Suppressor macrophage (primary cell): ENCODE measurements at places on chromosomes 7 and 10.
A peak's percentile ranks its signal among the peaks of the same experiment; 100 is the strongest.

GRCh38 chr10:113020838-113021237 is 70.8 kb downstream of the TCF7L2 start:
- DNase-seq = peak; percentile 16

DNA sequence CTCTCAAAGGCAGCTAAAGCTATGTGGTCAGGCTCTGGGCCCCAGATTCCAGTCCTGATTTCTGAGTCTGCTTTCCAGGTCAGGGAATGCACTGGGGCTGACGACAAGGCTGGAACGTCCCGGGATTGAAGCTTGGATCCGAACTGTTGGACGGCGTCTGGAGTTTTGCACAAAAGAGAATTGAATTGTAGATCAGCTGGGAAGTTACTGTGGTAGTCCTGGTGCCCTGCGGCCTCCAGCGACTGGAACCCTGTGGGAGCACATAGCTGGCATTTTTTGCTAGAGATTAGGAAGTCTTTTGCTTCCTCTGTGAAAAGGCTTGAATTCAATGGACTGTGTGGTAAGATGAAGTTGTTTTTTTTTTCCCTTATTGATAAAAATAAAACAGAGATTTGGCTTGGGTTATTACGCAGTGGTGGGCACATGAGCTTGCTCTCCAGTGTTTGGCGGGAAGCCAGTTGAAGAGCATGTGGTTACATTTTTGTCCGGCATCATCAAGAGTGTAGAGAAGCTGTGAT is at the start of gene HK1:
TSS of gene HK1 (plus strand) at position 51 of the 518 bp plus-strand sequence.
- peak; percentile 49 for DNase-seq

- no peak for DNase-seq
Measured at GRCh38 chr7:6556196-6556595, 4.9 kb upstream of the GRID2IP start.

DNA sequence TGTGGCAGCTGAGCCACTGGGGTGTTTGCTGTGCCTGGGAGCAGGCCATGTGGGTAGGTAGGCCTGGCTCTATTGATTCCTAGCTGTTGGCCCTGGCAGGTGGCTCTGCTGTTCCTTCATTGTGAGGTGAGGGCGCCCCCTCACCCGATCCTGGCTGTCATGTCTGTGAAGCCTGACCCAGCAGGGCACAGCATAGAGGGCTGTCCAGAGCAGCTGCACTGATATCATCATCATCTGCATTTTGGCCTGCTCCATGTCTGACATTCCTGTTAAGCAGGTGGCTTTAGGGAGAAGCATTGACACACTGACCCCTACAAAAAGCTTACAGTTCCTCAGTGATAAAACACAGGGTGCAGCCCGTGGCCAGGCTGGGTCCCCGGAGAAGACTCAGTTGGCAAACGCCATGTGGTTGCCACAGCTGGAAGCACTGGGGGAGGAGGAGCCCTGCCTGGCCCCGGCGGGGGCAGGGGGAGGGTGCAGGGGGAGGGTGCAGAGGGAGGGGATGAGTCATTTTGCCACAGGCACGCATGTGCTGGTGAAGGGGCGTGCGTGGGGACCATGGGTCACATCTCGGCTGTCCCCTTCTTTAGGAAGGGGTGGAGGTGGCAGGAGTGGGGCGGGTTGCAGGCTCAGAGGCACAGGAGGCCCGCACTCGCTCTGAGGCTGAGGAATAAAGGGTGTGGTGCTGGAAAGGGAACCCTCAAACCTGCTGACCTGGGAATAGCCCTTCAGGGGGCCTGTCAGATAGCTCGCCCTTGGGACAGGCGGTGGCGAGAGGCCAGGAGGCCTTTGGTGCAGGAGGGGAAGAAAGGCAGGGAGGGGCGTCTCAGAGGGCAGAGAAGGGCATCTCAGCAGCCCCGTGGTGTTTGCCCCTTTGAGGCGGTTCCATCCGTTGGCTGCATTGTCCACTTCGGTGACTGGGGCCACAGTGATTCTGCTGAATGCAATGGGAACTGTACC is 31.6 kb downstream of the IKZF1 start:
- DNase-seq = peak; percentile 75

- DNase-seq = peak; percentile 26
Measured at GRCh38 chr10:91909117-91909677, at the start of gene FGFBP3. Gene FGFBP3, minus strand, starts transcription at chr10:91909486. Its CDS starts 517 bp downstream, at chr10:91908969.

DNA sequence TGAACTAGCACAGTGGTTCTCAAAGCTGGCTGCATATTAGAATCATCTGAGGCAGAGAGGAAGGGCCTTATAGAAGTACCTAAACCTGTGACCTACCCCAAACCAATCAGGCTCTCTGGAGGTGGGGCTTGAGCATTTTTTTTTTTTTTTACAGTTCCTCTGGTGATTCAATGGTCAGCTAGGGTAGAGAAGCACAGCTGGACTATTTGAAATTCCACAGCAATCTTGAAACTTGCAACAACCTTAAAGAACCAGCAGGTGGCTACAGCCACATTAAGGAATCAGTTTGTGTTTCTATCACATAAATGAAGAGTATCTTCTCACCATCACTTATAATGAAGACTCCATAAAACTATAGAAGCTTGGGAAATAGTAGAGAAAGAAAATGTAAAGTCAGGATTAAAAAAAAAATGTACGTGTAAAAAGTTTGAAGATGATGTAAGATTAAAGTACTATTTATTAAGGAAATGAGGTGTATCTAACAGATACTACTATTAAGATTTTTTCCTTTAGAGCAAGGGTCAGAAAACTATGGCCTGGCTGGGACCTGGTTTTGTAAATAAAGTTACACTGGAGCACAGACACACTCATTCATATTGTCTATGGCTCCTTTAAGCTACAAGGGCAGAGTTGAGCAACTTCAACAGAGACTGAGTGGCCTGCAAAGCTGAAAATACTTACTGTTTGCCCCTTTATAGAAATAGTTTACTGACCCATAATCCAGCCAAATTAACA is 3.8 kb downstream of the RTKN2 start:
- DNase-seq = peak; percentile 75

GRCh38 chr7:139838876-139839275 is 9.8 kb downstream of the TBXAS1 start:
- no peak for DNase-seq

- no peak for DNase-seq
Measured at GRCh38 chr10:62171791-62172190, 96.9 kb downstream of the RTKN2 start.

DNA sequence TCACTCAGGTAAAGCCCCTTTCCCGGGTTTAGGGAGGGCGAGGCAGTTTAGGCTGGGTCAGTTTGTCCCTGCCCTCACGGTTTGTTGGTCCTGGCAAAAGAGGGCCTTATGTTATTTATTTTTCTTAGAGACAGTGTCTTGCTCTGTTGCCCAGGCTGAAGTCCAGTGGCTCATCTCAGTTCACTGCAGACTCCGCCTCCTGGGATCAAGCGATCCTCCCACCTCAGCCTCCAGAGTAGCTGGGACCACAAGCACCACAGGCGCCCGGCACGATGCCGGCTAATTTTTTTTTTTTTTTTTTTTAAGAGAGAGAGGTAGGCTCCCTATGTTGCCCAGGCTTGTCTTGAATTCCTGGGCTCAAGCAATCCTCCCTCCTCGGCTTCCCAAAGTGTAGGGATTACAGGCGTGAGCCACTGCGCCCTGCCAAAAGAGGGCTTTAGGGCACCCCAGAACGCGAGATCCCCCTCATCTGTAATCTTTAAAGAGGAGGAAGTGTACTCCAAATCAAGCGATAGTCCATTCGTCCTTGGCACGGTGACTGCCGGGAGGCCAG is 626 bp upstream of the BMS1 start:
- peak; percentile 28 for DNase-seq

DNA sequence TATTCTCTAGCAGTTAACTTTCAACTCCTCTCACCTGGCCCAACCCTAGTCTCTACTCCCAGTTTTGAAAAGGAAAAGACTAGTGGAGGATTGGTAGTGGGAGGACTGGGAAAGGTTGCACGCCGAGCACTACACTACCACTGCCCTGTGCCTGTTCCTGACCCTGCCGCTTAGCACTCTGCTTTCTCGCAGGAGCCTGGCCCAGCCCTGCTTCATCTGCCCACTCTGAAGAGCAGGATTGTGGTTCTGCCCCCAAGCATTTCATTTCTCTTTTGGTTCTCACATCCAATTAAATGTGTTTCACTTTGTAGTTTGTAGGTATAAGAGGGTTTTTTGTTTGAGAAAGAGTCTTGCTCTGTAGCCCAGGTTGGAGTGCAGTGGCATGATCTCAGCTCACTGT is 31.5 kb upstream of the RBM20 start:
- no peak for DNase-seq

GRCh38 chr10:56593120-56593519 is 232.1 kb upstream of the ZWINT start:
- no peak for DNase-seq

DNA sequence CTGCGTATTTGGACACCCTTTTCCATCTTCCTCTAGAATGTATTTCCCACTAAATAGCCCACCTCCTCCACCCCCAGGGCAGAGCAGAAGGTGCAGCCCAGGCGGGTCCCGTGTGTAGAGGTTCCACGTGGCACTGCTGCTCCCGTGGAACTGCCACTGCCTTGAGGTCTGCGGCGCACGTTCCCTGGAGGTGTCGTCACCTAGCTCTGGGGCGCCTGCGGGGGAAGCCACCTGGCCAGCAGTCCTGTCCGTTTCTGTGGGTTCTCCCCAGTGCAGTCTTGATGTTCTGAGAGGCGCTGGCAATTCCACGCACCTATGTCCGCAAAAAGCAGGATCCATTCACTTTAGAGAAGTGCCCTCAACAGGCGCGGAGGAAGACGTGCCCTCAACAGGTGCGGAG is 21.9 kb downstream of the BNIP3 start:
- no peak for DNase-seq

DNA sequence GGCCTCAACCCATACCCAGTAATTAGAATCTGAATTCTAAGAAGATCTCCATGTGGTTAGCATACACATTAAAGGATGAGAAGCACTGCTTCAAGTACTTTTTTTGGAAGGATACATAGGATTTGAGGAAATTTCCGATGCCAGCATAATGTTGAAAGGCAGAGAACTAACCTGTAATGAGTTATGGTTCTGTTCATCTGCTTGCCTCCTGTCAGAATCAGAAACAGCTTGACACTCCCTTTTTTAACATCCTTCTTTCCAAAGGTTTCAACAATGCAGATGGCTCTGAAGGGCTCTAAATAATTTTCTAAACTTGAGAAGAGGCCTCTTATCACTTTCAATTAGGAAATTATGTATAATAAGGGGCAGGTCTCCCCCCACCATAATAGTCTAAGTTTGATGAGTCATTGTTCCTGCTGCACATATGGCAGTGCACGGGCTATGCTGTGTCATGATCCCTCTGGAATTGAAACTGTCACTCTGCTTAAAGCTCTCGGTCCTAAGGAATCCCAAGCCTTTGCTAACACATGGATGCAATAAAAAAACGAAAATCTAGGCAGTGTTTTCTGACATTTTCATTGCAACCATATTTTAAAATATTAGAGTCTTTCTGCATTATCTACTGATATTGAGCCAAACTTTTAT is 291.2 kb upstream of the FZD1 start:
- no peak for DNase-seq

DNA sequence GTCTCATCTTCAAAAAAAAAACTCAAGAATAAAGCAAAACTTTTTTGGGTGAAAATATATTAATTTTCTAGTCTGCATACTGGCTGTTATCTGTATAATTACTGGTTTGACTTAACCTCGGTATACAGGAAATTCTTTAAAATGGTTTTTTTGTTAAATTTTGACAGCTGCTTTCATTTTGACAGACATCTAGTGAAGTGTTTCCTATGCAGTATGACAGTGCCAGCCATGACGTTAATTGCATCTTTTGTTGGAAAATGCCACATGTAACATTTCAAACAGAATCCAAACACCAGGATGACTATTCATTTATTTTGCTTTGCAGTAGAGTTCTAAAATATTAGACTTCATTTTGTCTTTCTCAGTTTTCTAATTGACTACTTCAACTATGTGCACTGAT is 460.4 kb downstream of the NXPH1 start:
- DNase-seq = no peak

DNA sequence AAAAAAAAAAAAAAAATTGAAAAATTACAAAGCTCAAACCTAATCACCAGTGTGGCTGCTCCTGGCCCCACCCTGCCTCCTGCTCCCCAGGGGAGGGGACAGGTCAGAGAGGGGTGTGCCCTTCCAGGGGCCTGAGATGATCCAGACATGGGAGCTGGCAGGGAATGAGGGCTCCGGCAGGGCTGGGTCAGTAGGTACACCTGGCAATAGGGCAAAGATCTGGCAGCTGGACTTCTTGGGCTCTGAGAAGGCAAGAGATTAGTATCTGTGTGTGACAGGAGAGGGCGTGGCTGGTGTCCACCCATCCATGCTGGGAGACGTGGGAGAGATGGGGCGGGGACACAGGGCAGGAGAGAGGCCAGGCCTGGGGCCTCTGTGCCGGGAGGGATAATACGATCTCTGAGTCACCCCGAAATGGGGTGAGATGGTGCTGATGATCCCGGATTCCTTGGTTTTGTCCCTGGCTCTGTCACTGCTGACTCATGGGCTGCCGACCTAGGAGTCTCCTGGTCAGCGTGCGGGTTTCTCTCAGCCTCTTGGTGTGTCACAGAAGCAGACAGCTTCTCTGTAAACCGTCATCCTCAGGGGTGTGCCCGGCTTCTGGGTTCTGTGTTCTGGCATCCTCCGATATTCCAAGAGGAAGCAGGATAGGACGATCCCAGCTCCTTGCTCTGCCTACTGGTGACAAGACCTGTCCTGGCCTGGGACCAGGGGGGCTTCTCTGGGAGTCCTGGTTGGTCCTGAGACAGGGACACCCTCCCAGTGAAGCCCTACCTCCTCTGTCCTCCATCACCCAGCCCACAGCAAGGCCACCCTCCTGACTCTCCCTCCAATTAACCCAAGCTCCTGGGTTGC is 8.2 kb upstream of the CLDN4 start:
- no peak for DNase-seq

- DNase-seq = no peak
Measured at GRCh38 chr7:69213878-69214277, 384.4 kb upstream of the AUTS2 start.

DNA sequence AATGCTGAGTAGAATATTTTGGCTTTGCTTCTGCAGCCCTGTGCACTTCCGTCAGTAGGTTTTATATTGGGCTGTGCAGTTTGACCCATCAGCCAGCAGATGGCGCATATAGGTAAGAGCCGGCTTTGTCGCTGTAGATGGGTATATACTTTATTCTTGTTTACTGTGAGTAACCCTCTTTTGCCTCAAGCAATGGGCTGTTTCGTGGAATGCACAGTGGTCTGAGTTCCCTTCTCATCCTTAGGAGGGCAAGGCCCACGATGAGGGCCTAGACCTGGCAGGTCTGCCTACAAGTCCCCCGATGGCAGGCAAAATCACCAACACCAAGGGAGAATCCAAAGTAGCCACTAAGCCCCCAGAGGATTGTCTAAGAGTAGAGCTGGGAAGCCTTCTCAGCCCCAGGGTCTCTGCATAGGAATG is 1002.9 kb upstream of the KCND2 start:
- peak; percentile 65 for DNase-seq

GRCh38 chr10:119198438-119198837 is 8.9 kb upstream of the GRK5 start:
- peak; percentile 26 for DNase-seq
